ENCODE measurements at places on chromosomes 1 and 21. TPM values are rescaled to one million over a fixed set of nuclear protein-coding genes. Genes with fewer than 3 reads are reported as not detected.

OR2T2 gene
- not detected for total RNA-seq

SPRR5 gene
- total RNA-seq = not detected

SAMSN1 gene
- total RNA-seq = not detected

PEX19 gene
- 41.0 TPM for total RNA-seq

OPN3 gene
- total RNA-seq = 23.8 TPM

OR6N1 gene
- total RNA-seq = not detected

HLX gene
- total RNA-seq = not detected

GABRD gene
- total RNA-seq = not detected

ALG14 gene
- 0.53 TPM for total RNA-seq

JAM2 gene
- total RNA-seq = not detected

E2F2 gene
- 0.38 TPM for total RNA-seq

CPTP gene
- 20.2 TPM for total RNA-seq

SEMA4A gene
- 16.9 TPM for total RNA-seq

OLIG2 gene
- total RNA-seq = not detected

RNU1-1 gene
- 5,262 TPM for total RNA-seq

SPRR2F gene
- total RNA-seq = not detected

LIN9 gene
- total RNA-seq = 2.6 TPM

HPDL gene
- total RNA-seq = 0.53 TPM

SH2D2A gene
- total RNA-seq = 1.2 TPM

TPTE gene
- total RNA-seq = not detected

Measured in bronchial epithelial cell (primary cell).